Forelimb muscle (tissue), 1 donor: ENCODE measurements at places on chromosomes 5 and 9. TPM values are rescaled to one million over a fixed set of nuclear protein-coding genes. Genes with fewer than 3 reads are reported as not detected.

GRCh38 chr9:117682955-117683710 lies 21.1 kb upstream of the TLR4 start:
- no peak for DNase-seq

EGFLAM gene
- 46.6 TPM for polyA plus RNA-seq

PPP3R2 gene
- not detected for polyA plus RNA-seq

- no peak for DNase-seq
Observed at GRCh38 chr5:133914434-133914833, 54.0 kb downstream of the C5orf15 start.

CDH6 gene
- polyA plus RNA-seq: 3.0 TPM

- DNase-seq: no peak
Observed at GRCh38 chr9:114691046-114691955, 9.3 kb upstream of the TEX48 start.

DNA sequence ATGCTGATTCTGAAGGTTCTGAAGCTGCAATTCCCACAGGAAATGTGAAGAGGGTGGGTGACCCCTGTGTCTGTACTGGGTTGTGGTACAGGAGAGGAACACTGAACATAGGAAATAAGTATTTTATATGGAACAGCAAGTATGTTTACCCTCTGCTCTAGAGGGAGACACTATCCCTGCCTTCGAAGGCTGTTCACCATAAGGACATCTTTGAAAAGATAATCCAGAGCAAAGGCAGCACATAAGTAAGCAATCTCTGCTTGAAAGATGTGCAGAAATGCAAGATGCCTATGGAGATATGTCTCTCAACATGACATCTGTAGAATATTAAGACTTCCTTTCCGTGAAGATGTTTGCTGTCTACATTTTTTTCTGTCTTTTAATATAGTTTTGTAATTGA lies 184.4 kb upstream of the EFNA5 start:
- no peak for DNase-seq

GRCh38 chr9:131370638-131371037 lies 23.2 kb upstream of the PRRC2B start:
- no peak for DNase-seq

DNA sequence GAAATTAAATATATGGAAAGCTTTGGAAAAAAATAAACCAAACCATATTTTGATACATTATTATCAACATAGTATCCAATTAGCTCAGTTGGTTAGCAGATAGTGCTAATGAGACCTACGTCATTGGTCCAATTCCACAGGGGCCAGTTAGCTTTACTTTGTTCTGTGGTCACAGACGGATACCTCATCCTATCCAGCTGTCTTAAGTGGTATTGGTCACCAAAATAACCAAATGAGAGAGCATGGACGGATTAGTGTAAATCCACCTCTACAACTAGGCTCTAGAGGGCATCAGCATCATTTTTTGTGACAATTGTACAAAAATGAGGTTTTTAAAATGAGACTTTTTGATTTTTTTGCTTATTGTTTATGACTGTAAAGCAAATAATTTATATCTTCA lies 364.2 kb downstream of the KIAA0825 start:
- no peak for DNase-seq

- no peak for DNase-seq
Observed at GRCh38 chr5:60700416-60700757, 421 bp upstream of the DEPDC1B start.

DNA sequence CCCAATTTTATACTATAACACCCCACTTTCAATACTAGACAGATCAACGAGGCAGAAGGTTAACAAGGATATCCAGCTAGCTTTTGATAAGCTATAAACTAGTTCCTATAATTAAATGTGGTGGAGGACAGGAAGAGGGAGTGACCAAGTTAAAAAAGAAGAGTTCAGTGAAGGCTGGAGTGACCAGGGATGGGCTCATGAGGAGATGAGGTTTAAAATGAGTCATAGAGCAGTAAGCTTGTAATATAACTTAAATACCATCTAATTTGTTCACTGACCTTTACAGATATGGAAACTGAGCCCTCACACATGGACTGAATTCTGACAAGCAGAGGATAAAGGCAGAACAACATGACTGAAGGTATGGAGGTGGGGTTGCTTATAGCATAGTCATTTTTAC lies 284.5 kb downstream of the SPATA31D1 start:
- DNase-seq: no peak
